ENCODE measurements at places on chromosomes 3 and 15.

- no peak for DNase-seq
Observed at GRCh38 chr15:63441266-63441665, 59.6 kb upstream of the CA12 start.

GRCh38 chr15:50774450-50774849, 8.9 kb upstream of the SPPL2A start:
- DNase-seq = no peak

GRCh38 chr3:119069725-119070124, 35.1 kb upstream of the IGSF11 start:
- DNase-seq = no peak

GRCh38 chr15:92044203-92044909, 190.8 kb downstream of the SLCO3A1 start:
- no peak for DNase-seq

DNA sequence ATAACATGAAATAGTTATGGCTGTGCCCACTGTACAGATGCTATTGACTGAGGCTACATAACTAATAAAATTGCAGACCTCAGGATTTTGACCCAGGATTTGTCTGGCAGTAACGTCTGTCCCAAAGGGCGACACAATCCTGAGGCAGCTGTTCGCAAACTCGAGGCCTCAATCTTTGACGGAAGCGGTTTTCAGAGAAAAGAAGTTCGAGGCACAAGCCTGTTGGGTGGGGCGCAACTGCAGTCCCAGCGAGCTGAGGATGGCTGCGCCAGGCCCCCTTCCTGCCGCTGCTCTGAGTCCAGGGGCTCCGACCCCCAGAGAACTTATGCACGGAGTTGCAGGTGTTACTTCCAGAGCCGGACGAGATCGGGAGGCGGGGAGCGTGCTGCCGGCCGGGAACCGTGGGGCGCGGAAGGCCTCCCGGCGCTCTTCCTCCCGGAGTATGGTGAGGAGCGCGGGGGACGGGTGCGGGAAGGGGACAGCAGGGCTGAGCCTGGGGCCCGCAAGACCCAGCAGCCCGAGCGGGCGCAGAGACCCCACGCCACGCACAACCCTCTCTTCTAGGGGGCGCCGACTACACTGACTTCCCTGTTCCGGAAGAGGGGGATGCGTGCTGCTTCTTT, at the start of gene PARP15:
Gene PARP15, plus strand, starts transcription at position 242 of the 623 bp plus-strand sequence. Its CDS starts 18 bp downstream, at position 260.
- DNase-seq = no peak

DNA sequence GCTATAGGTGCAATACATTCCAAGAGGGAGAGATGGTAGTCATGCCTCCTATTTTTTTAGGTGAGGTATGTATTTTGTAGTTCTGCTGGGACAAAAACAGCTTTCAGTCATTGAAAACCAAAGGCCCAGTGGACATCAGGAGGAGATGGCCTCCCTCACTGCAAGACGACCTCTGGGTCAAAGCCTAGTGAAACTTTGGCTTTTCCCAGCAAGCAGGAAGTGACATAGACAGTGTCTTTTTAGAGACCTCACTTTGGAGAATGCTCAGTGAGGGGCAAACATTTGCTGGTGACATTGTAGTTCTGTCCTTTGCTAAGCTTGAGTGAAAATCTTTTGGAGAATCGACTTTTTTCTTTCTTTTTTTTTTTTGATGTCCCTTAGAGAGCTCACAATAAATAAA, 27.3 kb downstream of the LIPC start:
- no peak for DNase-seq

DNA sequence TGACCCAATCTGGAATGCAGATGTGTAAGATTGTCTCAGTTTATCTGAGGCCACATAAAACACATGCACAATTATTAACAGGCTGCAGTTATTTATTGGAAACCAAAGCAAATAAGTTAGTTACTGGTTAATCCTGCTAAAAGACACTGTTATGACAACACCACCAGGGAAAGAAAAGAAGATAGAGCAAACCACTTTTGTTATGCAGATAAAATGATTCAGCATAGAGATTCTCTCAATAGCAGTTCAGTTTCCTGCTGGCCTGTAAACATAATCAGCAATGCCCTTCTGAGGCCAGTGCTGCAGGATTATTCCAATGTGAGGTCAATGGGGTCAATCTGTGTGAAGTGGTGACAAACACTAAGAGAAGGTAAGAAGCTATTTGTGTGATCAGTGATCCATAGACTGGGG, 244.4 kb downstream of the ZBTB20 start:
- no peak for DNase-seq

DNA sequence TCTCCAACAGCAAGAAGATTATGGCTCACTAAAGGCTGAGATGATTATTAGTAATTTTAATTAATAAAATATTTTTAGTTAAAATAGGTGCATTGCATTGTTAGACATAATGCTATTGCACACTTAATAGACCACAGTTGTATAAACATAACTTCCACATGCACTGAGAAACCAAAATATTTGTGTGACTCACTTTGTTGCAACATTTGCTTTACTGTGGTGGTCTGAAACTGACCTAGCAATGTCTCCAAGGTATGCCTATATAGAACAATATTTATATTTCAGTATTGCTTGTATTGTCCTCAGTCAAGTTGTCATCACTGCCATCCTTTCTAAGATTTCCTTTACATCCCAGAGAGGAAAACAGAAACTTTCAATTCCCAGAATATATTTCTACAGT, 1215.2 kb downstream of the SI start:
- no peak for DNase-seq

- DNase-seq = no peak
Observed at GRCh38 chr15:71226536-71227455, 111.5 kb downstream of the THSD4 start.

- DNase-seq = no peak
Observed at GRCh38 chr3:166685246-166685645, 694.9 kb downstream of the ZBBX start.

DNA sequence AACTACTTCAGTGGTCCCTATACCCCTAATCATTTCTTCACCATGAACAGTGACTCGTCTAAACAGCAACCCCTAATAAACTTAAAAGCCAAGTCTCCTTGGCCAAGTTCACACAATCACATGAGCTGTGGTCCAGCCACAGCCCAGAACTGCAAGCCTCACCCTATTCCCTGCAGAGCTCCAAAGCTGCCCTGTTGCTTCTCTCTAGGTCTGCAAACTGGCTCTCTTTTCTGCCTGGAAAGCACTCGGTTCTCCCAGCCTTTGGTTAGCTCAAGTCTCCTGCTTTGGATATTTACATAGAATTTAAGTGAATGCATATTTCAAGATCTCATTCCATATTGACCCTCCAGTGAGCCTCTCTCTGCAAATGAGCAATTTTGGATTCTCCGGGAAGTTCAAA, 107.0 kb downstream of the TOP2B start:
- no peak for DNase-seq

DNA sequence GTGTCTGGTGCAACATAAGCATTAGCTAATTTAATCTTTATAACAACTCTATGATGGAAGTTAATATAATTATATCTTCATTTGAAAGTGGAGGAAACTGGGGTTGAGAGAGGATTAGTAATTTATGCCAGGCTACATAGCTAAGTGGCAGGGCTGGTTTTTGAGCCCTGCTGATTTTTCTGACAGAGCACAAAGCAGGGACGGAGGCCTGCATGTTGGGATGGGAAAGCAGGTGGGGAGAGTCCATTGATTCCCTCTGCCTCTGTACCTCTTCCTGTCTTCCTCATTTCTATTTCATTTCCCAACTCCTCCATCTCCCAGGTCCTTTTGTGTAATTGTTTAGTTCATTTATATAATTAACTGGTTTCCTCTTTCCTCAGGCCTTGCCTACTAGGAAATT, 251.6 kb upstream of the ZPLD1 start:
- DNase-seq = no peak

DNA sequence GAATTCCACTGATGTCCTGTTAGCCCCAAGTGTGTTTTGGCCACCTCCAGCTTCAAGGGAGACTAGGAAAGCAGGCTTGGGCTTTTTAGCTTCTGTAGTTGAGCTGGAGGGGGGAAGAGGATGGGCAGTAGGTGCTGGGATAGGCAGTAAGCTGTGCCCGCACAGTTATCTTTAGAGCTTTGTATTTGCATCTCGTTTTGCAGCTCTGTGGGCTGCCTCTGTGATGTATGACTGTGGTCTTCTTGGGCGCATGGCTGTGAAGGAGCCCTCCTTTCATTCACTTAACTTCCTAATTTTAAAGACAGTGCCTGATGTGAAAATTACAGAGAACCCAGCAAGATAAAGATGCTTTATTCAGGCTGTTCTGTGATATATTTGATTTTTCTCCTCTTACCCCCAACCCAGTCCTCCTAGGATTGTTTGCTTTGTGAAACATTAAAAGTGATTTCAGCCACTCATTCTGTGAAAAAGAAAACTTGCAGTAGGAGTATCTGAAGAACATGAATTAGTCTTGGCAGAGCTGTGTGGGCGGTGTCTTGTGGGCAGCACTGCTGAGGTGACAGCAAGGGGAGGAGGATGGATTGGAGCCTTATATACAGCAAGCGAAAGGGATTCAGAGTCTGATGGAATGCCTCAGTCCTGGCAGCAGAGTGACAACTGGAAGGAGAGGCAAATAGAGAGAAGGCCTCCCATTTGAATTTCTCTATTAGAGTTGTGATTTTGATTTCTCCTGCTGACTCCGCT, 74.3 kb downstream of the LARS2 start:
- no peak for DNase-seq

DNA sequence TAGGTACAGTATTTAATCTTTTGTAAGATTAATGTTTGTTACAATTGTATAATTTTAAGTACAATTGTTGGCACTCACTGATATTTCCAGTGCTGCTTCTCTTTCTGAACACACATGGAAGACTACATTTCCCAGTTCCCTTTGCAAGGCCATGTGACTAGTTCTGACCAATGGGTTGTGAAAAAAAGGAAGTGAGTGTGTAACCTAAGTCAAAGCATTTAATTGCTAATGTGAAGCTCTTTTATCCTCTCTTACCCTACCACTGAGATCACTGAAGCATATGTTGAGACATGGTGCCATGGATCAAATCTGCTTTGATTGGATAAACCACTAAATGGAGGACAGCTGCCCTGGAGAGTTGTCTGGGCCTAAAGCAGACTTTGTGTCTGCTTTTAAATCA, 83.9 kb upstream of the PLXND1 start:
- no peak for DNase-seq

GRCh38 chr3:150054635-150055034, 83.9 kb upstream of the PFN2 start:
- DNase-seq = no peak

DNA sequence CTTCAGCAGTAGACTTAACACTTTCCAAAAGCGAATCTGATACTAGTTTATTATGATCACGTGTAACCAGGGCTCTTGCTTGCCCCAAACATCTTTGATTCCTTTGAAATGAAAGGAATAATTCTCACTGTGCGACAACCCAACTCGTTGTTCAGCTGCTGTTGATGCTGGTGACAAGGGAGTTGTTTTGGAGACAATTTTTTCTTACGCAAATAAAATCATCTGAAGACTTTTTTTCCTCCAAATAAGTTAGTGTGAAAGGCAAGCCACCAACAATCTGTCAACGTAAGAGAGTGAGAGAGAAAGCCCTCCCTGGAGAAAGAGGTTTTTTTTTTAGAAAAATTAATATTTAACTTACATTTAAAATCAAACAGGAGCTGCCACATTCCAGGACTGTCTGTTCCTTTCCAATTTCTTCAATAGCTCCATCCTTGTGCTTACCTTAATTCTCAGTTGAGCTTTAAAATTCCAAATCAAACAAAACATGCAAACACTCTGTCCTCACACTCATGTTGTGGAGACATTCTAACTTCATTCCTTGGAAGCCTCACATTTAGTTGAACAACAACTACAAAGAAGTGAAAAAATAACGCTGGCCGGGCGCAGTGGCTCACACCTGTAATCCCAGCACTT, 4.9 kb upstream of the P3H2 start:
- DNase-seq = no peak

GRCh38 chr15:29005931-29006330, 120.2 kb downstream of the APBA2 start:
- DNase-seq = no peak

- DNase-seq = no peak
Observed at GRCh38 chr3:11199902-11200845, 45.9 kb downstream of the HRH1 start.

Data from substantia nigra (tissue), 51 donors.